ENCODE measurements at places on chromosomes 2 and 18. TPM values are rescaled to one million over a fixed set of nuclear protein-coding genes. Genes with fewer than 3 reads are reported as not detected.

DNA sequence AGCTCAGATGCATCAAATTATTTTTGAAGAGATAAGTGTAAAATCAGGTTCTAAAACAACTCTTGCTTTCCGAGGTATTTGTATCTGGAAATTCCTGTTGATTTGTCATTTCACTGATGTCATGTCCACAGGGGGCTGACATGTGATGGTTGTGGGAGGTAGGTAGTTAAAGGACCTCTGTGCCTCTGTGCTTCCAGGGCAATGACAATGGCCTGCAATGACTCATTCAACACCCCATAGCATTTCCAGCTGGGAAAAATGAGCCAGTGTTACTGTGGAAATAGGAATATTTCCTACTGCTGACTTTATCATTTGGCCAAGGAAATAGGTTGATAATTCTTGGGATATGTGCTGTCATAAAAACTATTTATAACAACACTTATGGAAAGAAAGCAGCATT, 86.2 kb upstream of the CCDC195 start:
- no peak for DNase-seq

- DNase-seq = no peak
These were observed 68.3 kb downstream of the CTAGE1 start for GRCh38 chr18:22349317-22349898.

- DNase-seq = peak; percentile 16
These were observed 98.7 kb downstream of the ACVR1 start for GRCh38 chr2:157777427-157777826.

DNA sequence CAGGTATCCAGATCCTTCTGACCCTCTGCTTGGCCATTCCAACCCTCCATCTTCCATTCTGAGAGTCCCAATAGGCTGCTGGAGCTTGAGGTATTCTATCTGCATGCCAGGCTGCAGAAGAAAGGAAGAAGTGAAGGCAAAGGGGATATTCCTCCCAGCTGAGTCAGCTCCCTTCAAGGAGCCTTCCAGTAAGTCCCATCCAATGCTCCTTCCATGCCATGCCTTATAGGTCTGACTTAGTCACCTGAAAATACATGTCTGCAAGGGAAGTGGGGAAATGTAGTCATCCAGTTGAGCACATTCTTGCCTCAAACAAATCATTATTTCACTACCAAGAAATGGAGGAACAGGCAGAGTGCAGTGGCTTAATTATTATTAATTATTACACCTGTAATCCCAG, 464.6 kb downstream of the CNTNAP5 start:
- DNase-seq = no peak

- no peak for DNase-seq
These were observed 1076.2 kb downstream of the TSN start for GRCh38 chr2:122831649-122832048.

The ZNF519 gene
- polyA plus RNA-seq = 5.6 TPM

Measured in forelimb muscle (tissue), 1 donor.